Activated CD4-positive, alpha-beta T cell treated with anti-CD3 and anti-CD28 coated beads for 36 hours (primary cell): ENCODE measurements at places on chromosomes 3 and 15. TPM values are rescaled to one million over a fixed set of nuclear protein-coding genes. Genes with fewer than 3 reads are reported as not detected.

DNA sequence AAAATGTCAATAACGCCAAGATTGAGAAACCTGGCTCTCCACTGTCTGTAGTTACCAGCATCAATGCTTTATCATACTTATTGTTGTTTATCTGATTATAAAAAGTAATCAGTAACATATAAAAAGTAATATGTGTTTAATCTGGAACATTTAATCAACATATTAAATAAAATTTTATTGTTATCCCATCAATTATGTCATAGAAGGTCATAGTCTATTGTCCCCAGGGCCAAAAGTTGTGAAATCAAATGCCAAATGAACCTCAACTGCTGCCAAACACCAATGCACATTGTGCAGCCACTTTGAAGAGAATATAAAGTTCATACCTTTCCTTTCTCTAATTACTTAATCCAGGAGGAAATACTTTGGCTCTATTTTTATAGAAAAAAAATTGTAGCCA is 106.6 kb downstream of the EOMES start:
- no peak overlapping the region for H3K4me3 ChIP-seq
- no peaks in the 10 kb centered on the region for H3K27me3 ChIP-seq
- DNase-seq = no peak

Gene NR1I2
- total RNA-seq = 0.40 TPM

DNA sequence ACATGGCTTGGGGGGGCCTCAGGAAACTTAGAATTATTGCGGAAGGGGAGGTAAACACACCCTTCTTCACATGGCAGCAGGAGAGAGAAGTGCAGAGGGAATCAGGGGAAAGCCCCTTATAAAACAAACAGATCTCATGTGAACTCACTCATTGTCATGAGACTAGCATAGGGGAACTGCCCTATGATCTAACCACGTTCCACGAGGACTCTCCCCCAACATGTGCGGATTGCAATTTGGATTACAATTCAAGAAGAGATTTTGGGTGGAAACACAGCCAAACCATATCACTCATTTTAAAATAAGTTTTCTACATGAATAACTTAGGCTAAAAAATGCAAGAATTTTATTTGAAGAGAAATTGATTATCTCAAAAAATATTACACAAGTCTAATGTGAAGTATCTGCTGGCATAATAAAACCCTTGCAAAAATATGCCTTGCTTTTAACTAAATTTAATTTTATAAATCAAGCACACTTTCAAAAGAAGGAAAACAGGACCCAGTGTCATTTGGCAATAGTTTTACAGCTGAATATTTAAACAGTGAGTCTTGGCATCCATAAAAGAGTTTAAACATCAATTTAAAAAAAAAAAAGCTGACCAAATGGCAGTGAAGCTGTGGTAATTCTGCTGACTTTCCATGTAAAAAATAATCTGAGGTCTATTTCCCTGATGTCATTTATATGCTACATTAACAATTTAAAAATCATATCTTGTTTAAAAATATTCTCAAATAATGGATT is 1057.2 kb downstream of the NAALADL2 start:
- DNase-seq = no peak
- no peaks in the 10 kb centered on the region for H3K27me3 ChIP-seq
- no peak overlapping the region for H3K4me3 ChIP-seq
- no peaks in the 10 kb centered on the region for H3K36me3 ChIP-seq
- H3K4me1 ChIP-seq = no peaks in the 10 kb centered on the region

Gene SFMBT1
- 14.5 TPM for total RNA-seq

DNA sequence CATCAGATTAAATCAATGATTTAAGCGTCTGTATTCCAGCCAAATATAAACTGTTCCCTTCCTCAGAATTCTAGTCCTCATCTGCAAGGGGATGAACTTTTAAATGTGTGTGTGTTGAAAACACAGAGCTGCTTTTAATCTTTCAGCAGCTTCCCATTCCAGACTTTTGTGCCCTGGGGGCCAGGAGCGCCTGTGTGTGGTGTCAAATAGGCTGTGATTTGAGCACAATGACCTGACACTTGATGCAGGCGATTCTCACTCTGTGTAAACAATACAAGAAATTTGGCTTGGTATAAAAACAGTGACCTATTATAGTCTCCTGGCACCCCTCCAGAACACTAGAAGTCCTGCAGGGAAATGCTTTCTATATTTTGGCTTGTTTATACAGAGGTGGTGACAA is 274.6 kb upstream of the ROPN1 start:
- no peaks in the 10 kb centered on the region for H3K4me1 ChIP-seq
- no peaks in the 10 kb centered on the region for H3K36me3 ChIP-seq
- no peak for DNase-seq
- no peak overlapping the region for H3K27ac ChIP-seq
- H3K27me3 ChIP-seq = peaks cover 2% of the 10 kb centered on the region

GRCh38 chr15:94761574-94761973 is 530.2 kb downstream of the MCTP2 start:
- H3K36me3 ChIP-seq = no peaks in the 10 kb centered on the region
- no peak overlapping the region for H3K4me3 ChIP-seq
- H3K27ac ChIP-seq = no peak overlapping the region
- no peak for DNase-seq
- no peaks in the 10 kb centered on the region for H3K4me1 ChIP-seq
- peaks cover 2% of the 10 kb centered on the region for H3K27me3 ChIP-seq

DNA sequence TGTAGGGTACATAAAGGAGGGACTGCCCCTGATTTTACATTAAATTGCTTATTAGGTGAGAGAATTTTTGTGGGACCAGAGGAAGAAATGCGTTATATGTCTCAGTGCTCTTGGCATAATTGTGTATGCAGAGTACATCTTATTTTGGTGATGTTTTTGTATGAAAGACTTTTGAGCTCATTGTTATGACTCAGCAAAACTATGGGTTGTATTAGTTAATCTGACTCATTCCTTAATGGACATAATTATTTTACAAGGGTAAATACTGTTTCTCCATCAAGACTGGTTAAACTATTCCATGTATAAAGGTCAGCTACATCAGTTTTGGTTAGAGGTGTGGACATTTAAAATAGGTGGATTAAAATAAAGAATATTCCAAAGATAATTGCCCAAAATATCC is 156.8 kb downstream of the ALCAM start:
- no peak overlapping the region for H3K4me3 ChIP-seq
- H3K4me1 ChIP-seq = peaks cover 21% of the 10 kb centered on the region
- no peak overlapping the region for H3K27ac ChIP-seq
- DNase-seq = no peak
- peaks cover 2% of the 10 kb centered on the region for H3K27me3 ChIP-seq
- peaks cover 3% of the 10 kb centered on the region for H3K36me3 ChIP-seq
